ENCODE measurements at places on chromosomes 11 and 22.

DNA sequence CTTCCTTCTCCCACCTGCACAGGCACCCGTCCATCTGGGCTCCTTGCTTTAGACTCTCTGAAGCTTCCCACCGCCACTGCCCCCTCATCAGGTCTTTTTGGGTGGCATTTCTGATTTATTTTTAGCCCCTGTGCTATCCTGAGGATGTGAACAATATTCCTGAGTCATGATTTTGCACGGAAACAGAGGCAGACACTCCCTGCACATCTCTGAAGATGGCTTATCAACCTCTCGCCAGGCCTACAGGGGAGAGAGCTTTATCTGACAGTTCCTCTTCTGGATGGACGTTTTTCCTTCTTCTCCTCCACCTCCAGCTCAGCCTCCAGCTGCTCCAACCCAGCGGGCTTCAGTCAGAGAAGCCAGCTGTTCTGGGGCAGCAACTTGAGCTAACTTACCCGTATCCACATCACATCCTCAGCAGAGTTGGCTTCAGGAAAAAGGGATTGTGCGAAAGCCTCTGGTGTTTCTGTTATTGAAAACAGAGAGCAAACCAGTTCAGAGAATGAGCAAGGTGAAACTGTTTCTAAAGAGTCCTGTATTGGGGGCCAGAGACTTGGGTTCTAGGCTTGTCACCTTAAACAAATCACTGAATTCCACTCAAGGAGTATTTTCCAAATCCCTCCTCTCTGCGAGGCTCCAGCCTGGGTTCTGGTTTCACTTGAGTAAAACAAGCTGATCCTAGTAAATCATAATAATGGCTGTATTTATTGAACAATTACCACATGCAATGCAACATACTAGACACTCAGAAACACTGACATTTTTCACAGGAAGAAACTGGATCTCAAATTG is 33.1 kb upstream of the ETS1 start:
- no peak for DNase-seq

DNA sequence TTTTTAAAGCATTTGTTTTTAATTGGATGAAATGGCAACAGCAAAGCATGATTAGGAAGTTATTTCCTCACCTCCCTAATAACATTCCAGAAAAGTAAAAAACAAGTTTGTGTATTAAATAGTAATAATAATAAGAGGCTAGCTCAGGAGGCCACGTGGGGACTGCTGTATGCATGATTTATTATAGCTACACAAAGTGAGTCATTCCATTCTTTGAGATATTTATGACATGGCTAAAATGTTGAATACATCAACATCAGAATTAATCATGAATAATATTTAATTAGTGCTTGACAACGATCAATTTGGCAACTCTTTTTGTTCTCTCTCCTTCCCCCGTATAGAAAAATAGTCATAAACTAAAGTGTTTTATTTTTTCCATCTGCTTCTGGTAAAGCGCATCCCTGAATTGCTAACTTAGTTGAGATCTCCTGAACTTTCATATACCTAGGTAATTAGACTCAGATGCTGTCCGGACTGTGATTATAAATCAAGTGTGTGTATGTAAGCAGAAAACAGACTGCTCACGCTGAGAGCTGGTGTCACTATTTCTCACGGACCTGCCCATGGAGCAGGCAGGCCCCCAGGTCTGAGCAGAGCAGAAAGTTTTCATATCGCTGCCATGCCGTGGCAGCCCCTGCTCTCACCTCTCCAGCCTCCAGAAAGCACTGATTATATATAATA is 125.7 kb downstream of the WT1 start:
- DNase-seq = no peak

- no peak for DNase-seq
Observed at GRCh38 chr11:1208144-1208393, 14.8 kb upstream of the MUC5B start.

GRCh38 chr11:10918698-10919097 is 60.8 kb upstream of the ZBED5 start:
- no peak for DNase-seq

DNA sequence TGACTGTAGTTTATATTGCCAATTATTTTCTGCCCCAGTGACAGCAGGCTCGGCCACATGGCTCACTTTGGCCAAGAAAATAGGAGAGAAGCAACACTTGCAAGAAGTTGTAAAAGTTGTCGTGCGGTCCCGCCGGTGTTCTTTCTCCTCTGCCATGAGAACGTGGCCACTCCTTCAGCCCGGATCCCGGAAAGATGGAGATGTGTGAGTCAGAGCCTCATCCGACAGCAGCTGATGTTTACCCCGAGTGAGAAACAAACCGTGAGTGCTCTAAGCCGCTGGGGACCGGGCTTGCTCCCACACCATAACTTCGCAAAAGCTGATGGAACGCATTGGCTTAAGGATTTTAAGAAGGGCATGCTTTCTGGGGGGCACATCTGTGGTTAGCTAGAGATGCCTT is 157.0 kb downstream of the CACNA1I start:
- no peak for DNase-seq

- DNase-seq = no peak
Observed at GRCh38 chr11:69694781-69695180, 9.0 kb downstream of the FGF19 start.

GRCh38 chr11:86795949-86796348 is 4.4 kb upstream of the PRSS23 start:
- no peak for DNase-seq

GRCh38 chr11:19785265-19785664 is 72.6 kb downstream of the NAV2 start:
- no peak for DNase-seq

GRCh38 chr11:34324466-34324865 is 33.3 kb downstream of the ABTB2 start:
- DNase-seq = no peak

GRCh38 chr11:78112582-78113275 is 26.7 kb downstream of the ALG8 start:
- no peak for DNase-seq

- peak; percentile 42 for DNase-seq
Observed at GRCh38 chr11:61516675-61517572, 8.4 kb downstream of the LRRC10B start.

DNA sequence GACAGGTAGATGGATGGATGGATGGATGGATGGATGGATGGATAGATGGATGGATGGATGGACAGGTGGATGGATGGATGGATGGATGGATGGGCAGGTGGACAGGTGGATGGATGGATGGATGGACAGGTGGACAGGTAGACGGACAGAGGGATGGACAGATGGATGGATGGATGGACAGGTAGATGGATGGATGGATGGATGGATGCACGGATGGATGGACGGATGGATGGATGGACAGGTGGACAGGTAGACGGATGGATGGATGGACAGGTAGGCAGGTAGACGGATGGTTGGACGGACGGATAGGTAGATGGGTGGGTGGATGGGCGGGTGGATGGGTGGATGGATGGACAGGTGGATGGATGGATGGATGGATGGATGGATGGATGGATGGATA is 24.3 kb downstream of the PDGFB start:
- DNase-seq = no peak

- no peak for DNase-seq
Observed at GRCh38 chr22:23060612-23061400, 9.5 kb upstream of the GNAZ start.

DNA sequence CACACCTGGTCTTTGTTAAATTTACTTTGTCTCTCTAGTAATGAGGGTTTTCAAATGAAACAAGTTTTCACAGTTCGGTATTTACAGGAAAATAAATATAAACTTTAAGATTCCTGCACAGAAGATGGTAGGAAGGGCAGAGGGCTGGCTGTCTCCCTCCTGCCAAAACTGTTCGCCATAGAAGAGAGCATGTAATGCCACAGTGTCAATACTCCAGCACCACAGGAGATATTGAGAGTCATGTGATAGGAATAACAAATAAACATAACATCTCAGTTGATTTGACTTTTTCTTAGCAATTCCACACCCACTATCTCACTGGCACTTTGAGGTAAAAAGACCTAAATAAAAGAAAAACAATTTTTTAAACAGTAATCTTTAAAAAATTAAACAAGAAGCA is 100.9 kb downstream of the MRTFA start:
- no peak for DNase-seq

DNA sequence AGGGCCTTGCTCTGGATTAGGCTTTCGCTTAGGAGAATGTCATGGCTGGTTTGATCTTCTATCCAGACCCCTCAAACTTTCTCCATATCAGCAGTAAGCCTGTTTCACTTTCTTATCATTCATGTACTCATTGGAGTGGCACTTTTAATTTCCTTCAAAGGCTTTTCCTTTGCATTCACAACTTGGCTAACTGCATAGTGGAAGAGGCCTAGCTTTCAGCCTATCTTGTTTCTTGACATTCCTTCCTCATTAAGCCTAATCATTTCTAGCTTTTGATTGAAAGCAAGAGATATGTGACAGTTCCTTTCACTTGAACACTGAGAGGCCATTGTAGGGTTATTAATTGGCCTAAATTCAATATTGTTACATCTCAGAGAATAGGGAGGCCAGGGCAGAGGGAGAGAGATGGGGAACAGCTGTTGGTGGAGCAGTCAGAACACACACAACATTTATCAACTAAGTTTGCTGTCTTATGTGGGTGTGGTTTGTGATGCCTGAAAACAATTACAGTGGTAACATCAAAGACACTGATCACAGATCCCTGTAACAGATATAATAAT is 37.7 kb upstream of the APOBEC3A start:
- no peak for DNase-seq

GRCh38 chr11:78228467-78228866 is 39.7 kb downstream of the USP35 start:
- peak; percentile 65 for DNase-seq

- no peak for DNase-seq
Observed at GRCh38 chr11:72078477-72078876, 1.9 kb downstream of the NUMA1 start.

DNA sequence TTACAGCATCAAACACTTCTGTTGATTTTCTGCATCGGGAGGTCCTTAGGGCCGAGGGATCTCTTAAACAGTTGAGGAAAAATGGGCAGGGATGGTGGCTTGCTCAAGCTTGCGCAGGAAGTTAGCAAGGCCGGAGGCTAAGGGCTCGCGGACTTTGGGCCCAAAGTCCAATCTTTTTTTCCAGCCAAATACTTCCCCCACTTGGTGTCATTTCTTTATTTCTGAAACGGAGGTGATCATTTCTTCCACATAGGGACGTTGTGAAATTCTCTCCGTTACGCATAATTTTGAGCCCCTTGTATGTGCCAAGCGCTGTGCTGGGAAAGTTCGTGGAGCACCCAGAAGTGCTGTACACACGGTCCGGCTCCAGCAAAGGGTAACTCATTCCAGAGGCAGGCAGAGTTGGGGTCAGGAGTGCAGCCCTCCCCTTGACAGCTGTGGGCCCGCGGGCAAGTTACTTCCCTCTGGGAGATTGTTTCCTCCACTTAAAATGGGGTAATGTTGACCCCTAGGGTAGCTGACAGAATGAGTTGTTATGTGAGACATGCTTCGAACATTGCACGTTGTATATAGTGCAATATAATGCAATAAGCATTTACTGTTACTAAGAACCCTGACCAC is 809 bp downstream of the MIEF1 start:
- no peak for DNase-seq

- no peak for DNase-seq
Observed at GRCh38 chr11:90197377-90197776, 25.5 kb downstream of the CHORDC1 start.

DNA sequence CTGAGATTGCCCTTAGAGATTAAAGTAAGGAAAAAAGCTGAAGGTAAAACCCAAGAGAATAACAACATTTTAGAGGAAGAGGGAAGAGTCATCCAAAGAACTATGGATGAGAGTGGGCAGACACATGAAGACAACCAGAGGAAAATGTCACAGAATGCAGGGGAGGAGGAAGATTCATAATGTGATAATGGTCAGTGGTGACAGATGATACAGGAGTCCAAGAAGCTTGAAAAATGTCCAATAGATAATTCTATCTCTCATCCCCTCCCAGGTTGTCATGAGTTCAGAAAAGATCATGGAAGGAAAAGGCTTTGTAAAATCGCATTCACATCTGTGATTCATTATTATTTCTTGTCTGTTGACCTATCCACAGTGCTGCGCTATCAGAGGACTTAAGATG is 282.3 kb upstream of the CCDC90B start:
- no peak for DNase-seq

DNA sequence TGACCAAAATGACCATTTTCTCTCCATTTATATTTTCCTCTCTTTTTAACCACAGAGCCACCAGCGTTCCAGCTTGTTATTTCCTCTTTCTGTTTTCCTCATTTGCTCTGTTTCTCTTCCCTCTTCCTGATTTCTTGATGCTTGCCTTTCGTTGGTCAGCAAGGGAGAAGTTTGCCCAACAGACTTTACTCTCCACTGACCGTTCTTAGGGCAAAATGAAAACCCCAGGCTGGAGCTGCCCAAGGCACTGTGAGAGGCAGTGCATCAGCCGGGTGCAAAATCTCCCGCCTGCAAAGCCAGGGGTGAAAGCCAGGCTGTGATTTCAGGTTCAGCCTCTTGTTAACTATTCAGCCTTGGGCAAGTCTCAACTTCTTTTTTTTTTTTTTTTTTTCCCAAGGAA is 26.1 kb upstream of the APLP2 start:
- peak; percentile 10 for DNase-seq

DNA sequence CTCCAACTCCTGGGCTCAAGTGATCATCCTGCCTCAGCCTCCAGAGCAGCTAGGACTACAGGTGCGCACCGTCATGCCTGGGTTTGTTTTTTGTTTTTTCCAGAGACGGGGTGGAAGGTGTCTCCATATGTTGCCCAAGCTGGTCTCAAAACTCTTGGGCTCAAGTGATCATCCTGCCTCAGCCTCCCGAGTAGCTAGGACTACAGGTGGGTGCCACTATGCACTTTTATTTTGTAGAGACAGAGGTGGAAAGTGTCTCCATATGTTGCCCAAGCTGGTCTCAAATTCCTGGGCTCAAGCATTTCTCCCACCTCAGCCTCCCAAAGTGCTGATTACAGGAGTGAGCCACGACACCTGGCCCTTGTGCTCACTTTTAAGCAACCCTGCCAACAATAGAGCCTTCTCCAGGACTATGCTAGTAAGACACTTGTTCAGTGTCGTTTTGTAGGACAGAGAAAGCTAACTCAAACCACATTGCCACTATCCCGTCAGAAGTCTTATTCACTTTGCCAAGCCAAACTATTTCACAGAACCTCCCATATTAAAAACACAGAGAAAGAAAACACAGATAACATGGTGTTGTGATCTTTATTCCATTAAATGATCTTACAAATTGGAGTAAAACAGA is 9.4 kb upstream of the PLAAT3 start:
- DNase-seq = no peak

DNA sequence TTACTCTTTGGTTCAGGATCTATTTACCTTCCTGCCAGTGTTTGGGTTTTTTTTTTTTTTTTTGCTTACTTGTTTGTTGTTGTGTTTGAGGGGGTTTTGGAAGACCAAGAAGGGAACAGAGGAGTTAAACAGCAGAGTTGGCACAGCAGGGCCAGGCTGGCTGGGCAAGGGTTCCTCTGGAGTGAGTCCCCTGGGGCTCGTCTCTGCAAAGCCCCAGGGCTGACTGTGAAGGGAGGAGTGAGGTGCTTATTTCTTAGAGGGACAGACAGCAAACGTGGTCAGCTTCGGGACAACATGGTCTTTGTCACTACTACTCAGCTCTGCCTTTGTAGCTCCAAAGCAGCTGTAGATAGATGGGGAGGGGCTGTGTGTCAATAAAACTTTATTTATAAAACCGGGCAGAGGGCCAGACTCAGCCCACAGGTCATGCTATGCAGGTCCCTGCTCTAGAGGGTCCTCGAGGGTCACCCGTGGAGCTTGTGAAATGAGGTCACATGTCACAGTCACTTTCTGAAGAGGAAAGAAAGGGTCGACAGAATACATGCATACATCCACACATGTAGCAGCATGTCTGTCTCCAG is 1404.7 kb downstream of the BRD1 start:
- no peak for DNase-seq

Measured in putamen (tissue), 1 donor.